Stimulated activated CD4-positive, alpha-beta T cell treated with anti-CD3 and anti-CD28 coated beads, Interleukin-12 subunit alpha, Interleukin-12 subunit beta, amount 100 ng/mL, for 48 hours (primary cell): ENCODE measurements at places on chromosomes 7 and 10.

GRCh38 chr7:125025620-125026019 is 96.0 kb upstream of the POT1 start:
- no peak for DNase-seq

DNA sequence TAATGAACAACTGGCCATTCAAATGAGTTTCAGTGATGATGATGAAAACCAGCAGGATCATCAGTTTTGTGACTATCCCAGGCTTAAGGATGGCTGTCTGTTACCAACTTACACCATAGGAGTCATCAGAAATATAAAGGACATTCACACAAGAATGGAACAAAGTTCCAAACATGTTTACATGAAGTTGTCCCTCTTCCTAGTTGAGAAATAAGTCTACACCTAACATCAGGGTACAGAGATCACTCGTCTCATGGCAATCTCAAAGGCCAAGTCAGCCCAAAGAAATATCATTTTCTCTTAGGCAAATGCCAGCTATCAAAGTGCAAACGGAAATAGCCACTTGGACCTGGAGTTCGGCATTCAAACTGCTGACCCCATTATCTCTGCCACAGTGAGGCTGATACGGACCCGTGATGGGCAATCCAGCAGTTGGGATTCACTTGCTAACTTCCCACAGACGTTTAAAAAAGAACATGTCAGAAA is 53.0 kb downstream of the CREB3L2 start:
- DNase-seq: no peak

DNA sequence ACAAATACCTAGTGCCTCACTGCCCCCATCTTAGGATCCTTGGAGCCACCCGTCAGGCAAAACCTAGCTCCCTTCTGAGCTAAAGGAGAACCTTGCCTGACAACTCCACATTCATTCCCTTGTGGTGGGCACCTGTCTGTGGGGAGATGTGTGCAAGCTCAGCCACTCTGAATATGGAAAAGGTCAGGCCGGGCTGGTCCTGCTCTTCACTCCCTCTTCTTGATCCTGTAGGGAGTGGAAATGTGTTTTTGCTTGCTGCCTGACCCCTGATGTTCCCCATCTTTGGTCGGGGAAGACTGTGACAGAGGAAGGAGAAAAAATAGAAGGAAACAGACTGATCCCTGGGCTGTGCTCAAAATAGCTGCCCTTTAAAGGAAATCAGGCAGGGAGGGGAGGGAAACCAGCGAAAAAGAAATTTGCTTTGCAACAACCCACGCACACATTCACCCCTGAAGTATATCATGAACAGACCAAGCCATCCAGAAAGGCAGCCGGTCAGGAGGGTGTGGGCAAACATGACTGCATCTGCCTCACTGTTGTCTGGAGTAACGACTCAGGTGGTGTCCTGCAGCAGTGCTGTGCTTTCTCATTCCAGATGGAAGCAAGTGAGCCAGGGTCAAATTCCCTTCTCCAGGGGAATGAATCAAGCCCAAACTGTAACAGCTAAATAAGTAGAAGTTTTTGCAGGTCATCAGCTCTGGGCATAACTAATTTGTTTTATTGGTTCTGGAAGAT is 74.0 kb downstream of the SCRN1 start:
- DNase-seq: no peak

DNA sequence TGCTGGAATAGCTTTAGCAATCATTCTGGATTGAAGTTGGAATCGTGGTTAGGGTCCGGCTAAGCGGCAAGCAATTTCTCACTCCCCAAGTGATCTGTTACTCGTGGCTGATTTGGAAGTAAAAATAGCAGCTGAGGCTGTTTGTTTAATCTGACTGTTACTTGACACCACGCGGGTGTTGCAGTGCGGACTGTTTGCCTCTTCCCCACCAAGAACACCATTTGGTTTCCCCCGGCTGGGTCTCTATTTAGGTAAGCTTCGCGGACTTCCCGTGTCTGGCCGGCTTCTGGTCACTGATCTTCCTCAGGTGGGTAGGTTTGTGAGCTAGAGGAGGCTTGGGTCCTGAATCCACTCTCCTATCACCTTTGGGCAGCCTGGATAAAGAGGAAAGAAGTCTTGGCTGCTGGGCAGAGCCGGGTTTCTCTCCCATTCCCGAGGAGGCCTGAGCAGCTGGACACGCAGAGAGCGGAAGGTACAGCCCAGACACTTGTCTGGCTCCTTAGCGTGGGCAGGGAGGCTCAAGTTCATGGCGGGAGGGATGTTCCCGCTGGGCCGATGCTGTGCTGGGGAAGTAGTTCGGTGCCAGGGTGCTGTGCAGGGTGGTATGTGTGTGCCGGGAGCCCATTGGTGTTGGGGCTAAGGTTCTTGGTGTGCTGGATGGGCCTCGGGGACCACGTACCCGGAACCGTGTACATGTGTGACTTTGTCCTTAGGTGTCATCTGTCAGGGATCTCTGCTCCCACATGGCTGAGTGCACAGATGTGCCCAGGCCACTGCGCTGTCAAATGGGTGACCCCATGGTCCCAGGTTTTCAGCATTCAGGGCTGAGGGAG is at the start of gene C10orf71:
C10orf71 (plus strand) TSS at position 188 of the 833 bp plus-strand sequence. CDS start 23,376 bp downstream, outside the sequence.
- no peak for DNase-seq

DNA sequence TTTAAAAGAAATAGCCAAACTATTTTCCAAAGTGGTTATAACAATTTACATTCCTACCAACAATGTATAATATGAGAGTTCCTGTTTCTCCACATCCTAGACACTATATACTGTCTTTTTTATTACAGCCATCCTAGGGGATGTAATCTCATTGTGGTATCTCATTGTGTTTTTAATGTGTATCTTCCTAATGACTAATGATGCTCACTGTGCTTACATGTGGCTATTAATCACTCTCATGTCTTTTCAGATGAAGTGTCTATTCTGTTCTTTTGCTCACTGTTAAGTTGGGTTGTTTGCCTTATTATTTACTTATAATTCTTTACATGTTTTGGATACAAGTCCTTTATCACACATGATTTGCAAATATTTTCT is 71.8 kb downstream of the ZNF438 start:
- no peak for DNase-seq

GRCh38 chr10:74822521-74823089 is 3.8 kb upstream of the KAT6B start:
- no peak for DNase-seq

DNA sequence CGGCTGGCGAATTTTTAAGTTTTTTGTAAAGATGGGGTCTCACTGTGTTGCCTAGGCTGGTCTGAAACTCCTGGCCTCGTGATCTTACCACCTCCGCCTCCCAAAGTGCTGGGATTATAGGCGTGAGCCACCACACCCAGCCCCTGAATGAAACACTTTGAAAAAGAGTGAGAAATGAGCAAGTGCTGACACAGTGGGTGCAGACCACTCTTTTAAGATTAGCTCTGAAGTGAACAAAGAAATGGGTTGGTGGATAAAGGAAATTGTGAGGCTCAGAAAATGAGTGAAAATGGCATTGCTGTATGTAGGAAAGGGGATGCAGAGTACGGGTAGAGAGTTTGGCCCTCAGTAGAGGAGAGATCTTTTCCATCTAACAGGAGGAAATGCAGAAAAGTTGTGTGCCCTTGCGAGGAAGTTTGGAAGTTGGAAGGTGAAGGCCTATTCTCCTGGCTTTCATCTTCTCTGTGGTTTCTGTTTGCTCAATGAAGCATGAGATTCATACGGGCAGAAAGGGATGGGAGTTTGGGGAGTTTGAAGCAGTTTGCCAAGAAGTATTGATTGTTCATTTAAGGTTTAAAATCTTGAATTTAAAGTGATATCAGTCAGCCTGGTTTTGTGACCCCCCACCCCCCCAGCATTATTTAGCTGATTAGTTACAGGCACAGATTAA is 11.0 kb downstream of the MAPK8 start:
- DNase-seq: no peak

DNA sequence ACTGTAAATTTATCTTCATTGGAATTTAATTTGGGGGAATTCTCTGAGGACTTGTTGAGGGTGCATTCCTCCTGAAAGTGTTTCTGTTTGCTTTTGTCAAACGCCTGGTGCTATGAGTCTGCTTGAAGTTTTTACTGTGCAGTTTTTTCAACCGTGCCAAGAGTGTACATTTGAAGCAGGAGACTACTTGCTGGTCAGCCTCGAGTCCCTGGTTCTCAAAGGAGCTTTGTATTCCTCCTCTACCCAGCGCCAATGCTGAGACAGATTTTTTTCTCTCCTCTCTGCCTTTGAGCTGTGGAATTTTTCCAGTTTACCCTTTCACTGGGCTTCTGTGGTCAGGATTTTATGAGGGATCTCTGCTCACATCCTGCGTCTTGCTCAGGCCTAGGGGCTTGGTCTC is 62.1 kb downstream of the NPY start:
- no peak for DNase-seq

DNA sequence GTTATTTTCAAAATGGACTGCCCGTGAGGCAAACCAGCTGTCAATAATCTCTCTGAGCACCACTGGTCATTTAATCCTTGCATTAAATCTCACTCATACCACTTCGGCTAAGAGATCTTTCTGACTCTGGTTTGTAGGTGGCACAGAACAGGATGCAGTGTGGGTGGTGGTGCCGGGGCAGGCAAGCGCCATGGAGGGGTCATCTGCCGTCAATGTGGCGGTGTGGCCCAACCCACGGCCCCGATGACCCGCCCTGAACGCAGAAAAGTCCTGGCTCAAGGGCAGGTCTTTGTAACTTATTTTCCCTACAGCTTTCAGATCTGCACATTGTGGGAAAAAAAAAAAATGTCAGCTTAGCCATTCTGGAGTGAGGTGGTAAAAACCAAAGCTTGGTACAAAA is 73.2 kb upstream of the MGMT start:
- DNase-seq: no peak
